DMS79 treated with DMSO at 0.1 percent for 48 hours (cell line): ENCODE measurements at places on chromosomes 1 and 21.

- no peak for DNase-seq
These were observed 34.0 kb upstream of the HSD17B7 start for GRCh38 chr1:162756523-162756922.

DNA sequence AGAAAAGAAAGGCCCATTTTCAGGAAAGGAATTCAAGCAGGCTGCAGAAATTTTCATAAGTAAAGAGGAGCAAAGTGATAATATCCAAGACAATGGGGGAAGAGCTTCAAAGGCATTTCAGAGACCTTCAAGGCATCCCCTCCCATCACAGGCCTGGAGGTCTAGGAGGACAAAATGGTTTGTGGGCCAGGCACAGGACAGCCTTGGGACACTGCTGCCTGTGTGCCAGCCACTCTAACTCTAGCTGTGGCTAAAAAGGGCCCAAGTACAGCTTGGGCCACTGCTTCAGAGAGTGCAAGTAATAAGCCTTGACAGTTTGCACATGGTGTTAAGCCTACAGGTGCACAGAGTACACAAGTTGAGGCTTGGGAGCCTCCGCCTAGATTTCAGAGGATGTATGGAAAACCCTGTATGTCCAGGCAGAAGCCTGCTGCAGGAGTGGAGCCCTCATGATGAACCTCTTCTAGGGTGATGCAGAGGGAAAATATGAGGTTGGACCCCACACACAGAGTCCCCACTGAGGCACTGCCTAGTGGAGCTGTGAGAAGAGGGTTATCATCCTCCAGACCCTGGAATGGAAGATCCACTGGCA is 51.8 kb upstream of the ZSWIM5 start:
- no peak for DNase-seq

DNA sequence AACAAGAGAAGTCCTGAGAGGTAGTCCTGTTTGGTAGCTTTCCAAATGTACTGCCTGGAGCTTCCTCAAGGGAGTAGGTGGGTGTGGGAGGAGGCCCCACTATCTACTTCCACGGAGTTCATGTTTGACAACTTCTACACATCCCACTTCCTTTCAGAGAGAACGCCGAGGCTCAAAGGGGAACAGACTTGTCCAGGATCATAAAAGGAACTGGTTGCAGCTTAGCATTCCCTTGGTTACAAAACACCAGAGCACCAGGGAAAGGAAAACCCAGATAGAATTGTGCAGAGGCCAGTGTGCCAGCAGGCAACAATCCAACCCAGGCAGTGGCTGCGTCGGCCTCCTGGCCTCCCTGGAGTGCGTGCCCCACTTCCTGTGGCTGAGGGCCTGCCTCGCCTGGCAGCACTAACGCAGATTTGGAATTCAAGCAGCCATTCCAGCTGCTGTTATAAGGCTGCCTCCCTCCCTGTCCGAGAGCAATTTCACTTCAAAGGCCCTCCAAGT is 4.2 kb upstream of the RAP1GAP start:
- peak; percentile 50 for DNase-seq

GRCh38 chr1:167612587-167613385 is 17.2 kb upstream of the RCSD1 start:
- no peak for DNase-seq

DNA sequence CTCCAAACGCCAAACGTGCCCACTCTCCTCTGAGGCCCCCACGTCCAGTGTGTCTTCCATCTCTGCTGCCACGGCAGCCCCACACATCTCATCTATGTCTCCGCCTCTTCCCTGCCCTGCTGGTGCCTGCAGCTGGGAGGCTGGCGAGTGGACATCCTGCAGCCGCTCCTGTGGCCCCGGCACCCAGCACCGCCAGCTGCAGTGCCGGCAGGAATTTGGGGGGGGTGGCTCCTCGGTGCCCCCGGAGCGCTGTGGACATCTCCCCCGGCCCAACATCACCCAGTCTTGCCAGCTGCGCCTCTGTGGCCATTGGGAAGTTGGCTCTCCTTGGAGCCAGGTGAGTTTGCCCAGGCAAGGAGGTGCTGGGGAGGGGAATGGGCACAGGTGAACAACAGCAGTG is 8.6 kb downstream of the ADAMTSL4 start:
- DNase-seq: no peak

DNA sequence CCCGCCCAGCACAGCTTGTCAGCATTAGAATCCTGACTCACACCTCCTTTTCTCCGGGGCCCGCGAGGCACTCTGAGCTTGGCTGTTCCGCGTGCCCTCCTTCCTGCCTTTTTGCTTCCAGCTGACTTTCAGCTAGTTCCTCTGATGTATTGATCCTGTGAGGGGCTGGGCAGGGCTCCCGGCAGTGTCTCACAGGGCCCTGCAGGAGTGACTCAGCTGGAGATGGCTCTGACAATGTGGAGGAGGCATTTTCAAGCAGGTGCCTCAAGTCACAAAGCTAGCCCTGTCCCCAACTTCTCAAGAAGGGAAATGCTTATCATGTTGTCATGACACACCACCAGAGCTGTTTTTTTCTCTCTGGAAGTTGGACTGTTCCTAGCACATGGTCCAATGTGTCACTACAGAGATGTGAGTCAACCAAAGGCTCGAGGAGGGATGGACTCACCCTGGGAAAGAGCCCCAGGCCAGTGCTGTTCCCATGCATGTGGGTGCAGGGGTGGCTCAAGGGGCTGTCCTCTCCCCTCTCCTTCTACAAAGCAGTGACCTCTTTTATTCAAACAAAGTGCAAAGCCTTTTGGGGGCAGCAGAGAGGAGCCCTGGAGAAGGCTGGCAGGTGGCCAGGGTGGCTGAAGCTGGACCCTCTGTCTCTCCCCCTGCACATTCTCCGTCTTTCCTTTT is 30.6 kb downstream of the SYT6 start:
- no peak for DNase-seq

DNA sequence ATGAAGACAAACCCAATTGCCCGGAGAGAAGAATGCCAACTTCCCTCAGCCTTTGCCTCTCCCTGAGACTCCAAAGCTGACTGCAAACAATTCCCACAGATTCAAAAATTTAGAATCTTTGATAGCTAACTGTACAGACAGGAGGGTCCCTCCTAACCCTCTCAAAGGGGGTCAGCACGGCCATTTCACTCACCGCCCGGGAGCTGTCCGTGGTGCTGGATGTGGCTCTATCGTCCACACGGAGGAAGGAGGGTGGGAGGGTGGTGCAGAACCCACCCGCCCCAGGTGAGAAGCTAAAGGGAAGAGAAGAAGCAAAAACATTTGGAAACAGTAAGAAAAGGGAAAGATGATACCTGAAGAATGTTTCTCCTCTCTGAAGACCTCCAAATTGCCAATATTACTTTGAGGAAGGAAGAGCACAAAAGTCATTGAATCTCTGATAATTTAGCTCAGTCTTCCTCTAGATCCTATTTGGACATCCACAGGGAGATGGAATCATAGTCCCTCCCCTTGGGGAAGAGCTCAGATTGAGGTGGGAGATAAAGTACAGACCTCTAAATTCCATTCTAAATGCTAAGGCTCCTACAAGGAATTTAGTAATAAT is 45.6 kb downstream of the RHBG start:
- DNase-seq: no peak

- DNase-seq: no peak
These were observed 27.6 kb downstream of the TTF2 start for GRCh38 chr1:117087686-117088085.

DNA sequence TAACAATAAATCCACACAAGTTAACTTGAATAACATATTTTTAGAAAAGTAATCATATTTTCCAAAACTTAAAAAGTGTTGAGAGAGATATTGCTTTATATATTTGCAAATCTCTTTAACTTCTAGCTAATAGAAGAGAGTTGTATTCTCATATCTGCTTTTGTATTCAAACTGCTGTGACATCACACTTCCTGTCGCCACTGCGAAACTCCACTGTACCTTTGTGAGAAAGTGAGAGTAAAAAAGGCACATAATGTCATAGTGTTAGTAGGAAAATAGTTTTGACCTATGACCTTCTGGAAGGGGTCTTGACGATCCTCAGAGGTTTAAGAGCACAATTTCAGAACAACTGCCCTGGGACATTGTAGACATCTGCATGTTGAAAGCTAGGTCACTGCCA is 21.6 kb downstream of the AK5 start:
- DNase-seq: no peak

DNA sequence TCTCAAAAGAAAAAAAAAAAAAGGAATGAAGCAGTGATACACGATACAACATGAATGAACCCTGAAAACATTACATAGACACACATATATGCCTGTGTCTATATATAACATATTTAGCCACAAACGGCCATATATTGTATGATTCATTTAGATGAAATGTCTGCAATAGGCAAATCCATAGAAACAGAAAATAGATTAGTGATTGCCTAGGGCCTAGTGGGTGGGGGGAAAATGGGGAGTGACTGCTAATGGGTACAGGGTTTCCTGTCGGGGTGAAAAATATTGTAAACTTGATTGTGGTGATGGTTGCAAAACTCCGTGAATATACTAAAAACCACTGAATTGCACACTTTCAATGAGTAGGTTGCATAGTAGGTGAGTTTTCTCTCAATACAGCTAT is 6.0 kb upstream of the H6PD start:
- DNase-seq: no peak

- DNase-seq: no peak
These were observed 9.9 kb downstream of the F3 start for GRCh38 chr1:94531664-94532063.

GRCh38 chr1:172818841-172819527 is 160.1 kb downstream of the FASLG start:
- no peak for DNase-seq

- DNase-seq: no peak
These were observed 14.2 kb downstream of the ABCA4 start for GRCh38 chr1:94106716-94107115.

DNA sequence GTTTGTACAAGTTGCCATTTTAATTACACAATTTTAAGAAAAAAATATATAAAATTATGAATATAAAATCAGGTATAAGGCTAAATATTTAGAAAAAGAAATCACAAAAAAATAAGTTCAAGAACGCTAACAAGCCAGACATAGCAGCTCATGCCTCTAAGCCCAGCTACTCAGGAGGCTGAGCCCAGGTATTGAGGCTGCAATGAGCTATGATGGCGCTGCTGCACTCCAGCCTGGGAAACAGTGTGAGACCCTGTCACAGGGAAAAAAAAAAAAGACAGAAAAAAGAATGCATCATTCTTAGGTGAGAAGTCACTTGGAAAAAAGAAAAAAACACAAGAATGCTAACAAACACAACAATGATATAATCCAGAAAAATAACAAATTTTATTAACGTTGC is 112.3 kb upstream of the PRDX6 start:
- no peak for DNase-seq

GRCh38 chr21:29704719-29705118 is 235.1 kb downstream of the GRIK1 start:
- DNase-seq: no peak

GRCh38 chr1:27179379-27179778 is 24.5 kb upstream of the SLC9A1 start:
- no peak for DNase-seq

DNA sequence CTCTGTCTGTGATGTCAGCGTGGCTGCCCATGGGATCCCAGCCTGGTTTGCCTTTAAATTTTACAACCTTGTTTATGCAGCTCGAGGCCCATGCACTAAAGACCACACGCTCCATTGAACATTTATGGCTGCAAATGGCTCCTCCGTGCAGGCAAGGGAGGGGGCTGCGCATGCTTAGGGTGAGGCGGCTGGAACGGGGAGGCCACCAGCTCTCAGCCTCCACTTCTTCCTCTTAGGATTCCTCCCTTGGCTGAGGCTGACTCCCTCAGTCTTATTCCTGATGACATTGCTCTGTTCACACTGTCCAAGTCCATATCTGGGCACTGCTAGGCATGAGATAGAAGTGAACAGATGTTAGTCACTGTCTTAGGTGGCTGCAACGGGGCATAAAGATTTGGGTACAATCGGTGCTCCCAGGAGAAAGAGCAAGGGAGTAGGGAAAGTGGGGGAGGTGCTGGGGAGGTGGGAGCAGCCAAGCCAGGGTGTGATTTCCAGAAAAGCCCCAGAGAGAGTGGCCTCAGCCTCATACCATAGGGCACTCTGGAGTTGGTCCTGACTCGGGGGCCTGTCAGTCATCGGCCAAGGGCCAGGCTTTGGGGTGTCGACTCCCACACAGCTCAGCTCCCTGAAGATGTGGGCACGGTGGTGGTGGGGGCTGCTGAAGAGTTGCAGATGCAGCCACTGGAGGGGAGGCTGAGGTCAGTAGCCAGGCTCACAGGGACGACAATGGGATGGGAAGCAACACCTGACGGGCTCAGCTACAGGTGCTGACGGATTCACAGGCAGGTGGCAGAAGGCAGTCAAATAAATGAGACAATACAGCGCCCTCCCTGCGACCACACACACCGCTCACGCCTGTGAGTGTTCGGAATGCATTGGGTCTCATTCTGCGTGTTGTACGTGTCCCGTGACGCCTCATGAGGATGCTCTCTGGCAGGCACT is 37.3 kb upstream of the ACTL8 start:
- peak; percentile 98 for DNase-seq

GRCh38 chr1:211377539-211378450 is 51.2 kb downstream of the TRAF5 start:
- DNase-seq: no peak

GRCh38 chr1:20710469-20711284 is 7.1 kb downstream of the KIF17 start:
- peak; percentile 31 for DNase-seq

DNA sequence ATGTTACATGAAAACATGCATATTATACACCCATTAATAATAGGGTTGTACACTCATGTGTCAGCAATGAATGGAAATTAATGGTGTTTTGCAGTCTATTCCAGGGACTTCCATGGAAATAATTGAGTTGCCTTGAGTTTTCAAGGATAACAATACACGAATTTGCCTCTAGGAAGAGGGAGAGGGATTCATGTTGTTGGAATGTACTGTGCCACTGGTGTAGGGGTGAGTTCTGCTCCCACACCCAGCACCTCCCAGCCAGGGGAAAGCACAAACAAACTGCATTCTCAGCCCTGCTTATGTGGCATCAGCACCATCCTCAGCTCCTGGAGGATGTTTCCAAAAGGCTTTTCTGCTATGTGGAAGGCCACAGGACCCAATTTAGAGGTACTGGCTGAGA is 57.8 kb downstream of the BCAR3 start:
- DNase-seq: no peak

DNA sequence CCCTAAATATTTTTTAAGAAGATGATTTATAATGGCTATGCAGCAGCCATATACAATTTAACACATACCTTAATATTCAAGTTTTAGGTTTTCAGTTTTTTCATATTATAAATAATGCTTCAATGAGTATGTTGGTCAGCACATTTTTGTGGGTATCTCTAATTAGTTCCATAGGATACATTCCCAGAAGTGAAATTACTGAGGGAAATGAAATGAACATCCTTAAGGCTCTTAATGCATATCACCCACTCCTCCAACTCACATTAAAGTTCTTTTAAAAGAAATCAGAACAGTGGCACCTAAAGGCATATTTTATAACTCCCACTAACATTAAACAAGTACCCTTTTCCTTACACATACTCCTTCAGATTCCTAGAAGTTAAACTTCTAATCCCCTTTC is 56.1 kb downstream of the EYA3 start:
- DNase-seq: no peak

- DNase-seq: no peak
These were observed 87.3 kb downstream of the DISP3 start for GRCh38 chr1:11566042-11566850.
